ENCODE measurements at places on chromosomes 5 and 9.
A peak's percentile ranks its signal among the peaks of the same experiment; 100 is the strongest.

DNA sequence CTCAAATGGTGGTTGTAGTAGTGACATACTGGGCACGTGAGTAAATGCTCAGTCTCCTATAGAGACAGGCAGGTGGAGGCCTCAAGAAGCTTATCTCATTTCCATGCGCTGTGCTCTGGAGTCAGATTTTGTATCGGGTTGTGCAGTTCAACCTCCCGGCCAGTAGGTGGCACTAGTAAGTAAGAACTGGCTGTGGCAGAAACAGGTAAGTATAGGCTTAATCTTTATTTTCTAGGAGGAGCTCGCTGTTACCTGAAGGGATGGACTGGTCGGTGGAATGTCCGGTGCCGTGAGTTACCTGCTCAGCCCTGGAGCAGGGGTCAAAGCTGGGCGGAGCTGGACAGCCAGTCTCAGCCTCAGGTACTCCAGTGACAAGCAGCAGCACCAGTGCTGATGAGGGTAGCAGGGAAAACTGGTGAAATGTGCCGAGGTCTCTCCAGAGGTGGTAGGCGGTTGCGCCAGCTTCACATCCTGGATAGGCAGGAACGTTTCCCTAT lies 880.1 kb upstream of the SEMA6A start:
- DNase-seq = peak; percentile 57

DNA sequence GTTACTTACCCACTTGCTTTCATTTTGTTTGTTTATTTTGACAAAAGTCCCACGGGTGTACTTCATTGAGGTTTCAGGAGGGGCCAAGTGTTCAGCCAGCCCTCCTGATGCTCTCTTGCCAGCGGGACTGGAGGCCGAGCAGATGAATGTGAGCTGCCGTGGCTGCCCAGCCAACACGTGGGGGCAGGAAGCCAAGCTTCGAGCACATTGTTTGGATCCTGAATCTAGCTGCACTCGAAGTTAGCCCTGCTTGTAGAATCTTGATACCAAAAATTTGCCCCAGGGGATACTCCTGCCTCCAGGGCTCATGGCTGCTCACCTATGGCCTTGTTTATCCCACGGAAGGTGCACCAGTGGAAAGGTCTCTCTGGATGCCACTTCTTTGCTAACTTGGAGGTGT lies 49.3 kb downstream of the RASGEF1C start:
- DNase-seq = no peak

GRCh38 chr9:20082831-20083230 lies 294.0 kb upstream of the SLC24A2 start:
- no peak for DNase-seq

GRCh38 chr5:168135897-168136296 lies 155.5 kb upstream of the WWC1 start:
- DNase-seq = no peak
